Mesothelial cell of epicardium (in vitro differentiated cells): ENCODE measurements at places on chromosomes 11 and 22.

DNA sequence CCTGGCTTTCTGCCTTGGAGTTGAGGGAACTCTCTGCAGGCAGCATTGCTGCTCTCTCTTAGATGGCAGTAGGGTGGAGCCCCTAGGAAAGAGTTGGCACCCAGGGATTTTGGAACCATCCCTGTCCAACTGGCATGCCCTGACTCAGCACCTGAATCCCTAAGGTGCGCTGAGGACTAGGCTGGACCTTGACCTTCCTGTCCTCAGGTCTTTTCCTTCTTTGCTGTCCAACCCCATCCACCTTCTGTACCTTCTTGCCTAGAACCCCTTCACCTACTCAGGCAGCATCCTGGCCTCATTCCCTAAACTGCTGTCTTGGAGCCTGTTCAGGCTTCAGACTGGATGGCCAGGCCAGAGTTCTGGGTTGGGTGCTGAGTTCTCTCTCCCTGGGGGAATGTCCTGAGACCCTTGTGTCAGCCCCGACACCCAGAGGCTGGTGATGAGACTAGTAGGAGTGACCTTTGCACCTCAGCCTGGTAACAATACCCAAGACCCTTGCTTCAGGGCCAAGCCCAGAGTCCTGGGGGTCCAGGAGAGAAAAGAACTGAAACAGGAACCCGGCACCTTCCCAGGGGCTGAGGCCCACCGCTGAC is 2.5 kb upstream of the POLD4 start:
- DNase-seq, result no peak

- no peak for DNase-seq
Observed at GRCh38 chr22:50660306-50660705, 12.3 kb upstream of the SHANK3 start.

DNA sequence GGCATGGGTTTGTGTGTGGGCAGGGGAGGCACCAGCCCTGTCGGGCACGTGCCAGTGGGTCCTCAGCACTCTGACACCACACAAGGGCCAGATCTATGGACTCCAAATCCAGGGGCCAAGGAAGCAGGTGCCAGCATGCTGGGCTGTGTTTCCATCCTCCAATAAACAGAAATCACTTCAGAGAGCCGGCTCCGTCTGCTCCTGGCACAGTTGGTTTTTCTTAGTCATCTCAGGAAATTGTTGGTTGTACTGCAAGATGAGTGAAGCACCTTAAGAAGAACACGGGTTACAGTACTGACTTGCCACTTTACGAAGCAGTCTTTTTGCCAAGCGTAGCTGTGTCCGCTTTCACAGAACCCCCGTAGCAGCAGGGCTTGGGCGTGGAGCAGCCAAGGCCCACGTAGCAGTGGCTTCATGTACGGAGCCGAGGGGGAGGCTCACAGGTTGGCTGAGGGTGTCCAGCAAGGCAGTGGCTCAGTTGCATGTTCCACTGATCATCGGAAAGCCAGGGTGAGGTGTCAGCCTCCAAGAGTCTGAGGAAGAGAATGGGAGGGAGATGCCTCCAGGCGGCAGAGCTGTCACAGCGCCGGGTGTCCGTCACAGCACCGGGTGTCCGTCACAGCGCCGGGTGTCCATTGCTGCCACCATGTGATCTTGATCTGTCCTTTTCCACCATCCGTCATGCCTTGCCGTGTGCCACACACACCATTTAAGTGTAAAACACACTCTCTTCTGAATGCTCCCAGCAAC is 314.9 kb downstream of the CTTN start:
- DNase-seq, result no peak

GRCh38 chr11:66369073-66369894 is 2.3 kb downstream of the SLC29A2 start:
- no peak for DNase-seq

DNA sequence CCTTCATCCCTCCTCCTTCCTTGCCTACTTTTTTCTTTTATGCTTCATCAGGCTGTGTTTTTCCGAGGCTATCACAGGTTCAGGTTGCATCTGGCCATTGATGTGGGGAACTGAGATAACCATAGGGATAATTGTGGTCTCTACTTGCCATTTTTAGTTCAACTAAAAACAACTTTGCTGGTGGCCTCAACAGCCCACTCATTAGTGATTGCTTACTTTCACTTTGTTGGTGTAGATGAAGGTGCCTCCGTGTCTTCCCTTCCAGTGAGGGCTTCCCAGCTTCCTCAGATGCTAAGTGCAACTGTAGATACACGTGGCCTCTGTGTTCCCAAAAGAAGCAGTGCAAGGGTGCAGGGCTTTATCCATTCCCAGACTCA is 35.0 kb downstream of the KCNJ1 start:
- no peak for DNase-seq

- no peak for DNase-seq
Observed at GRCh38 chr11:118744046-118744445, 46.9 kb downstream of the DDX6 start.

DNA sequence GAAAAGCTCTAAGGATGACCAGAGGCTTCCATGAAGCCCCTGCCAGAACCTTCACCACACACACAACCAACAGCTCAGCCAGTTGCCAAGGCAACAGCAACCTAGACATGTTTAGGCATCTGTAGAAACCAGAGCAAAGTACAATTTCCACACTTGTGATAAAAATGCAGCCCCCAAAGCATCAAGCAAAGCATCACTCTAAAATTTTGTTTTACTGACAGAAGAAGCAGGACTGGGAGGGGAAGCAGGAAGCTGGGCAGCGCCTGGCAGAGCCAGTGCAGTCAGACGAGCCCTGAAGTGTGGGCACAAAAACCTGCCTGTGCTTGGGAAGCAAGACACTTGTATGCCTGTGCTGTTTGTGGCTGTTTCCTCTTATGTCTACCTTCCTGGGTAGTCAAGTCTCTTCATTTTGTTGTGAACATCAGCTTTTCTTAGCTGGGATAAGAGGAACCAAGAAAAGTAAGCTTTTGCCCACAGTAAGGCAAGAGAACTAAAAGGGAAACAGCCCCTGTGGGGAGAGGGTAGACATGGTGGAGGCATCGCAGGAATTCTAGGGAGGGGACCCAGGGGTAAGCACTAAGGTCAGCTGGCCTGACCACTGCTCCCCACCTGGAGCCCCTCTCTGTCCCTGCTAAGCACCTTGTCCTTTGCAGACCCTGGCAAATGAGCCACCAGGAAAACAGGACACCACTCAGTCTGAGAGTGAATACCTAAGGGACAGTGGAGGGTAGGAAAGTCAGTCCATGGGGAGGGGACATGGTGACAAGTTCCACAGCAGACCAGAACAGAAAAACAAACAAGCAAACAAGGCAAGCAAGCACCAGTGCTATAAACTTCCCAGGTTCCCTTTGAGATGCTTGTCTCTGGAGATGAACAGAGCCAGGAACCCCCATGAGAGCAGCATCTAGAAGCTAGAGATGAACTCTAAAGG is 13.4 kb downstream of the PACSIN2 start:
- no peak for DNase-seq

DNA sequence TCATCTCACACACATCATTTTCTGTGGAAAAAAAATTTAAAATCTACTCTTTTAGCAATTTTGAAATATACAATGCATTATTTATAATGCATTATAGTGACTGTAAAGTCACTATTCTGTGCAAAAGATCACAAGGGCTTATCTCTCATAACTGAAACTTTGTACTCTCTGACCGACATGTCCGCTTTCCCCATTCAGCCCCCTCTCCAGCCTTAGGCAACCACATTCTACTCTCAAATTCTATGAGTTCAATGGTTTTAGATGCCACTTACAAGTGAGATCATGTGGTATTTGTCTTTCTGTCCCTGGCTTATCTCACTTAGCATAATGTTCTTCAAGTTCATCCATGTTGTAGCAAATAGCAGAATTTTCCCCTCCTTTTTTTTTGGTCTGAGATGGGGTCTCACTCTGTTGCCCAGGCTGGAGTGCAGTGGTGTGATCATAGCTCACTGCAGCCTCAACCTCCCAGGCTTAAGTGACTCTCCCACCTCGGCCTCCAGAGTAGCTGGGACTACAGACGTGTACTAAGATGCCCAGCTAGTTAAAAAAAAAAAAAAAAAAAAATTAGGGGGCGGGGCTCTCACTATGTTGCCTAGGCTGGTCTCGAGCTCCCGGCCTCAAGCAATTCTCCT is 44.5 kb downstream of the SYN3 start:
- no peak for DNase-seq

DNA sequence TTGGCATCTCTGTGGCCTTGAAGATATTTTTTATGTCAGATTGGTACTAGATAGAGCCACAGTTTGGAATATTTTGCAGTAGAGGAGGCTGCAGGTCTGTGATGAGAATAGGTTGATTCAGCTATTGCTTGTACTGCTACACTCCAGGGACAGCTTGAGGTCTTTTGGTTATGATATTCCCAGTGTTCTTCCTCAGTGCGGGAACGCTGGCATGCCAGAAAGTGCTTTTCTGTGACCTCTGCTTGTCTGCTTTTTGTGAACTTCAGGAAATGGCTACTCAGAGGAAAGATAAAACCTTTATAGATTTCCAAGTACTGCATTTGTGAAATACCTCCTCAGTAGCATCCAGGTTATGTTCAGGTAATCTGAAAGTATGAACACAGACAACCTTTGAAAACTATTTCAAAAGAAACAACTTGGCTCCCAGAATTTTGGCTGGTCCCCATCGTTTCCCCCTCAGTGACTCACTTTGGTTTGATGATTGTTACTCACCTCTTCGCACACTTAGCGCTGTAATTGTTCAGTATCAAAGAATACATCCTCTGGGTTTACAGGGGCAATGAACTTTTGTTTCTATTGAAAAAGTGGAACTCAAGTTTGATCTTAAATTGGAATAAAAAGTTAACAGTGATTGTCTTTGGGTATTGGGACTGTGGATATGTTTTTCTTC is 191.4 kb downstream of the HIPK3 start:
- no peak for DNase-seq

DNA sequence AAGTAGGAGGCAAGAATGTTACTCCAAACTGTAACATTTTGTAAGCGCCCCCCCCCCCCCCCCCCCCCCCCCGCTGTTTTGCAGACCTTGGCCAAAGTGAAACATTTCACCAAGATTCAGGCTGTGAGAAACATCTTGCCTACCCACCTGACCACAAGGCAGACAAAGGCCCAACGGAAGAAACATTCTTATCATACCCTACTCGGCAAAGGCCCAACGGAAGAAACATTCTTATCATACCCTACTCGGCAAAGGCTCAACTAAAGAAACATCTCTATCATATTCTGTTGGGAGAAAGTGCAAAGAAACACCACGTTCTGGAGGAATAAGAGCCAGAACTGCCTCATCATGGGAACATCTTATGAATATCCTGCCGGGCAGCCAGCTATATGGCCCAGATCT is 117.1 kb downstream of the JRKL start:
- DNase-seq, result no peak

DNA sequence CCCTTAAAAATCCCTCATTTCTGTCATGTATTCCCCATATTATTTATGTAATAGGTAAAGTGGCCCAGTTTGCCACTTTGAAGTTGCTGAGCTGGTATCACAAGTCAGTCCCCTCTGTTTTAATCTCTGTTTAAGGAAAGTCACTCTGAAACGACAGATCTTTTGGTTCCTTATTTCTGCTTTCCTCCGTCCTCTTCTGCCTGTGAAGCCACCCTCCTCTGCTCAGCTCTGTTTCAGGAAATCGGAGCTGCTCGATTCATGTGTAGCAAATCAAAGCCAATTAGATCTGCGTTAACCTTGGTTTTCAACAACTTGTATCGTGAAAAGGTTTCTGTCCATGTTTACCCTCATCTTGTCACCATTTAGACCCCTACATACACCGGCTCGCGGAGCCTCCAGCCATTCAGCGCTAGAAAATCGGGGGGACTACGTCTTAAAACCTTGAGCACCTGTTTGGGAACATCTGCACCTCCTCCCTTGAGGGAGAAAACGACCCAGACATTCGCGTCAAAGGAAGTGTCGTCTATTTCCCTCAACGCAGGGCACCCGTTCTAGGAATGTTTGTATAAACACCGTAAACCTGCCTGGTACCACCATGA is 576 bp upstream of the SC5D start:
- no peak for DNase-seq

DNA sequence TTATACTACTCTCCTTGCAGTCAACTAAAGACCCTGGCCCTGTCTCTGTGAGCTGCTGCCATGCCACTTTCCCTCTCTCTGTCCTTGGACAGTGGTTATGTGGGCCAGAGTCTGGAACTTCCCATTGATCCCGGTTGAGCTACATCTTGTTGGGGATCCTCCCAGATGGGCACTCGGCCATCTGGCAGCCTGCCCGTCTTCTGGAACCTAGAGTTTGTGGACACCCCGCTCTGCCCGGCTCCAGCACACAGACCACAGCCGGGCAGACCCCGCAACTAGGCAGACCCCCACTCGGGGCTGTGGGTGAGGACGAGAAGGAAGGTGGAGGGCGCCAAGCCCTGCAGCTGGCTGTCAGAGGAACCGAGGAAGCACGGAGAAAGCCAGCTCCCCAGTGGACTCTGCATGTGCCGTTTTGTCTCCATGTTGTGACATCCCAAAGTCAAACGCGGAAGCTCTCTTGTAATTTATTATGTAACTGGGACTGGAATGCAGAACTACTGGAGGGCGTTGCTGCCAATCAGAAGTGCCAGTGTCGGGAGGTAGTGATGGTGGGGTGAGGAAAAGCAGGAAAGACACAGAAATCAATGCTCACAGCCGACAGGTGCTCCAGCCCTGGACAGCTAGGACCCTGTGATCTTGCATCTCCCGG is 207.7 kb downstream of the CEP164 start:
- DNase-seq, result no peak

- no peak for DNase-seq
Observed at GRCh38 chr11:75588051-75588481, 26.0 kb downstream of the SERPINH1 start.

GRCh38 chr22:35919002-35919542 is 109.6 kb downstream of the RBFOX2 start:
- DNase-seq, result no peak

DNA sequence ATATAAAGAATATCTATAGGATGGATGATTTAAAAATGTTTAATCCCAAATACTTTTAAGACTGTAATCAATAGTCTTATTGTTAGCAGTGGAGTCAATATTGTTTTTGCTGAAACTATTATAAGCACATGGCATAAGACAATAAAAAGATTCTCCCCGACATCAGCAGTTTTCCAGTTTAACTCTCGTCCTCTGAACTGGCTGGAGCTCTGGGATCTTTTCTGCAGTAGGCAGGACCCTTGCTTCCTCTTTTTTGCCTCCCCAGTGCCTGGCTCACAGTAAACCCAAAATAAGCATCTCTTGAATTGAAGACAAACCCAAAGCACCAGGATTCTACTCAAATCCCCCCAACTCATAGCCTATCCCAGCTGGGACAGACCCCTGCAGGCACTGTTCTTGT is 32.9 kb downstream of the KCNJ1 start:
- DNase-seq, result no peak

GRCh38 chr11:20669820-20670684 is 666 bp downstream of the NELL1 start:
- no peak for DNase-seq

GRCh38 chr22:32622004-32622743 is 147.6 kb downstream of the FBXO7 start:
- peak; percentile 59 for DNase-seq

GRCh38 chr22:42289671-42290541 is 19.5 kb upstream of the TCF20 start:
- DNase-seq, result peak; percentile 73

GRCh38 chr11:128824191-128825049 is 42.7 kb downstream of the KCNJ1 start:
- no peak for DNase-seq
